ENCODE measurements at places on chromosomes 4 and X.

- DNase-seq, result no peak
Measured at GRCh38 chr4:24642981-24643547, 58.7 kb upstream of the DHX15 start.

DNA sequence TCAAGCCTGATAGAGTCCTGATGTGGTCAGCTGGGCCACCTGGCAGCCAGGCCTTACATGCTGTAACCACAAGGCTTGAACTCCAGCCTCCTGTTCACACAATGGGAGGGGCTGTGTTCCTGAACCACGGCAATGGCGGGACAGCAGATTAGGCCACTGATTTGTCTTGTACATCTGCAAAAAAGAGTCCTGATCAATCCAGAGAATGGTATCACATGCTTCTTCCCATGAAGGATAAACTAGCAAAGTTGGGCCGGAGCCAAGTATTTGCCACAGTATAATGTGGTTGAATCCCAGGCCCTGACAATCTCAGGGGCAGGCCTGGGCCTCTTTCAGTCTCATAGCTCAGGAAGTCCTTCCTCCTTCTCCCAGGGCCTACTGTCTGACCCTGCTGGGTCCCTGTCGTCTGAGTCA is 2182.5 kb upstream of the AGA start:
- DNase-seq, result peak; percentile 31

DNA sequence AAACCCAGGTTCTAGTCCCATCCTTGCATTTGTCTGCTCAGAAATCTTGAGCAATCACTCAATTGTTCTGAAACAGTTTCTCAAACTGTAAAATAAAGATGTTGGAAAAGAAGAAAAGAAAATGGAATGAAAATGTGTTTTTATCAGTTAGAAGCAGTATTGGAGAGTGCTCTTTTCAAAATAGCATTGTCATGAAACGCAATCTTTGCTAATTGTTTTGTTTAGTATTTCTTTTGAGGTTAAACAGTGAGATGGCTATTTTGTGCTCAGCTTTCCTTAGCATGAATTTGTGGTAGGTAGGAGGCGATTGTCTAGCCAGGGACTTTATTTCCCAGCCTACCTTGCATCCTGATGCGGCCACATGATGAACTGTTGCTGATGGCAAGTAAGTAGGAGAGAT is 10.6 kb upstream of the HPF1 start:
- DNase-seq, result no peak

DNA sequence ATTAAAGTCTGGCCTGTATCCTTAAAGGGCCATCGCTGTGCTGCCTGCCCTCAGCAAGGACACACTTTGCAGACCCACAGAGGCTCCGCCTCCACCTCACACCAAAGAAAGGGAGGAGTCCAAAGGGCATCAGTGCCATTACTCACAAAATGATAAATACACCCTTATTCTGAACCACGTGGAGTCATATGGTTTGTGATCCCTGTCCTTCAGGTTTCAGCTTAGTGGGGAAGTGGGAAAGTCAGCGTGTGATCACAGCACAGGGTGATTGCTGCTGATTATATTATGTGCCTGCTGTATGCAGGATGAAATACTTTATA is 35.9 kb upstream of the MSANTD1 start:
- DNase-seq, result no peak

GRCh38 chr4:187826725-187827124 is 168.8 kb upstream of the ZFP42 start:
- DNase-seq, result no peak

DNA sequence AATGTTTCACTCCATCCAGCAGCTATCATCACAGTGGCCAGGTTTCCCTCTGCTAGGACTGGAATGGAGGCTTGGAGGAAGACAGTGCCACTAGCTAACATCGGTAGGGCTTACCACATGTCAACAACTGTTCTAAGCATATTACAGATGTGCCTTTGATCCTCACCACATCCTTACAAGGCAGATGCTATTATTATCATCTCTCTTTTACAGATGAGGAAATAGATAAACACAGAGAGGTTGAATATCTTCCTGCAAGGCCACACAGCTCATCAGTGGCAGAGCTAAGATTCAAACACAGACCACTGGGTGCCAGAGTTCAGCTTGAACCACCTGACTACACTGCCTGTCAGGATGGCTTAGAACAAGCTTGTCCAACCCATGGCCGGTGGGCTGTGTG is 47.4 kb downstream of the MAMLD1 start:
- no peak for DNase-seq

DNA sequence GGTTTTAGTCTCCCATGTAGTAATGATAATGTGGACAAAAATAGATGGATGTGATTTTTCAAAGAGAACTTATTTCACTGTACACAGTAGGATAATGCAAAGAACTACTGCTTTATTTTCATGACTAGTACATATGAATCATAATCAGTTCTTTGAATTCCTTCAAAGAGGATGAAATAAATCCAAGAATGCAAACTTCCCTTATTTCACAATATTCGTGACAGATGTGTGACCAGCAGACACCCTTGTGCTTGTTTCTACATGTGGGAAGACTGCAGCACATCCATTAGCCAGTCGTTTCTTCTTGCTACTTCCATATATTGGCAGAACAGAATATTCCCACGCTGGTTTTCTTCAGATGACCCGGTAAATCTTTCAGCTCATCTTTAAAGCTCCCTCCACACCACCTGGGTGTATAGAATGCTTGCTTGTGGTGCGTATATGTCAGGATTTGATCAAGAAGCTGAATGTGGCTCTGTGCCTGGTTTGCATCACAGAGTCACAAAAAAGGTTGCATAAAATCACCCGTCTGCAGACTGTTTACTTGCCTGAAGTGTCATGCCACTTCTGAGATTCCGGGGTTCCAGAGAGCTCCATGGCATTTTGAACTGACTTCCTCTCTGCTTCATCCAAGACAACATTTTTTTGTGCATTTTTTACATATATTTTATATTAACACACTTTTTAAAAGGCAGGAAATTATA is 47.7 kb upstream of the FAT4 start:
- DNase-seq, result no peak

DNA sequence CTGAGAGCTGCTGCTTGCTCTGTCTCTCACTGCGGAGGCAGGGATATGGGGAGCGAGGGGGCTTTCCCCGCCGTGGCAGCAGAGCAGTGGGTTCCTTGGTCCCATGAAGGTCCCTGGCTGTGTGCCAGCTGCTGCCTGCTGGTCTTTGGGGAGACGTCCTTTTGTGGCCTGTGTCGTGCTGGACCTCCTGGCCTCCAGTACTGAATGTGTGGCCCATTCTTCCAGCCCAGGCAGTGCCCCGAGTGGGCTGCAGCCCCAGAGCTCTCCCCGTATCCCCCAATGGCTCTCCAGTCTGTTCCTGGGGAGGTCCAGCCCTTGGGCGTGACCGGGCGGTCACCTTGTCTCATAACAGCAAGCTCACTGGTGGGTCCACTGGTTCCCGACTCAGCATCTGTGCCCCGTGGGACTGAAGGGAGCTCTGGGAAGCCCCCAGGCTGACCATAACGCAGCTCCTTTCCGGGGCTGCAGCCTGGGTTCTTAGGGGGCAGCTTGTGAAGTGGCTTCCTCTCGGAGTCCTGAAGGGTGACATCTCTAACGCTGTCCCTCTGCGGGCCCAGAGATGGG is 115.6 kb downstream of the SMIM20 start:
- no peak for DNase-seq

- DNase-seq, result no peak
Measured at GRCh38 chr4:64967286-64967685, 558.0 kb upstream of the TECRL start.

DNA sequence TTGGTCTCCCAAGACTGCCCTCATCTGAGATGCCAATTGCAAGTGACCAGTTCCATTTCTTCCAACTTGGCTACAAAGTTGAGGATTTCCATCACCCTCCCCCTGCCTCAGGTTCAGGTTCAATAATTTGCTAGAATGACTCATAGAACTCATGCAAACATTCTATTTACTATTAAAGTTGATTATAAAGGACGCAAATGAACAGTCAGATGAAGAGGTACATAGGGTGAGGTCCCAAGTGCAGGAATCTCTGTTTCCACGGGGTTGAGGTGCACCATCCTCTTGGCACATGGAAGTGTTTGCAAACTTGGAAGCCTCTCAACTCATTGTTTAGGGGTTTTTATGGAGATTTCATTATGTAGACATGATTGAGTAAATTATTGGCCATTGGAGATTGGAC is 41.0 kb downstream of the FGFBP1 start:
- DNase-seq, result no peak

DNA sequence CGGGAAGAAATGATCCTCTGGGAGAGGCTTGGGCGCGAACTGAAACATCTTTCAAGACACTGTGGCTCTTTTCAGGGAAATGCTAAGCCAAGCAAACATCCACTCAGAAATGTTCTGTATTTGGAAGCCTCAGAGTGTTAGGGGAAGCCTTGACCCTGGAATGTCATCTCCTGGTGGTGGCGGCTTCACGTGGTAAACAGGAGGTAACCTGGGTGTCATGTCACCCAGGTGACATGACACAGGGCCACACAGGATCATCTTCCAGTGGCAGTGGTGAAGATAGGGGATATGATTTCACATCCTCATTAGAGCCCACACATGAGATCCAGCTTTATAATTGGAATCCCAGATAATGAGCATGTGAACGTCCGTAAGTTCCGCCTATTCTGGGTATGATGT is 140.0 kb downstream of the TBL1X start:
- no peak for DNase-seq

DNA sequence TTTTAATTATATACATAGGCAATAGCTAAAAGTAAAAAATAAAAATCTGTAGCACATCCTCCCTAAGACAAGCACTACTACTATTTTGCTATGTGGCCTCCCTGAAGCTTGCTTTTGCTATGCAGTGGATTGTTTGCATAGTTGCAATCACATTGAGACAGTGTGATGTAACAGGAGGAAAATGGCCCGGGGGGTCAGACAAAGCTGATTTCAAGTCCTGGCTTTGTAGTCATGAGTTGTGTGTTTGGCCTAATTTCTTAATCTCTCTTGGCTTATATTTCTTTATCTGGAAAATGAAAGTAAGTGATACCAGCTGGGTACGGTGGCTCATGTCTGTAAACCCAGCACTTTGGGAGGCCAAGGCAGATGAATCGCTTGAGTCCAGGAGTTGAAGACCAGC is 166.6 kb downstream of the LHFPL1 start:
- no peak for DNase-seq

- DNase-seq, result no peak
Measured at GRCh38 chr4:151429957-151430570, 21.1 kb downstream of the FHIP1A start.

GRCh38 chrX:129653971-129654651 is 645 bp downstream of the APLN start:
- DNase-seq, result no peak

- no peak for DNase-seq
Measured at GRCh38 chrX:25433307-25433706, 417.5 kb upstream of the ARX start.

DNA sequence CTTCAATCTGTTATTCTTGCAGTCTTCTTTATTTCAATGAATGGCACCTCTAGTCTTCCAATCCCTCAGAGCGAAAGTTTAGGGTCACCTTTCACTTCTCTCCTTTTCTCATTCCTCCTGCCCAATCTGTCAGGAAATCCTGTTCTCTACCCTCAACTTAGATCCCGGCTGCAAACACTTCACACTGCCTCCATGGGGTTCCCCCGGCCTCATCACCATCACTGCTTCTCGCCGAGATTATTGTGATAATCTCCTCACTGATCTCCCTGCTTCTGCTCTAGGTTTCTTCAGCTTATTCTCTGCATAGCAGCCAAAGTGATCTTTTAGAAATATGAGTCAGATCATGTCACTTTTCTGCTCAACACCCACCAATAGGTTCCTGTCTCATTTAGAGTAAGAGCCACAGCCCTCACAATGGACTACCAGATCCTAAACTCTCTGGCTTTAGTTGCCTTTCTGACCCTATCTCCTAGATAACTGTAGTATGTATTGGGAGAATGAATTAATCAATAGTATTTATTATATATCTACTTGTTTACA is 43.6 kb upstream of the TBC1D9 start:
- DNase-seq, result no peak

GRCh38 chr4:61182915-61183314 is 17.2 kb upstream of the ADGRL3 start:
- peak; percentile 61 for DNase-seq

GRCh38 chr4:168516841-168517240 is 20.0 kb downstream of the PALLD start:
- DNase-seq, result no peak

- DNase-seq, result no peak
Measured at GRCh38 chr4:53427366-53427765, 49.9 kb downstream of the FIP1L1 start.

DNA sequence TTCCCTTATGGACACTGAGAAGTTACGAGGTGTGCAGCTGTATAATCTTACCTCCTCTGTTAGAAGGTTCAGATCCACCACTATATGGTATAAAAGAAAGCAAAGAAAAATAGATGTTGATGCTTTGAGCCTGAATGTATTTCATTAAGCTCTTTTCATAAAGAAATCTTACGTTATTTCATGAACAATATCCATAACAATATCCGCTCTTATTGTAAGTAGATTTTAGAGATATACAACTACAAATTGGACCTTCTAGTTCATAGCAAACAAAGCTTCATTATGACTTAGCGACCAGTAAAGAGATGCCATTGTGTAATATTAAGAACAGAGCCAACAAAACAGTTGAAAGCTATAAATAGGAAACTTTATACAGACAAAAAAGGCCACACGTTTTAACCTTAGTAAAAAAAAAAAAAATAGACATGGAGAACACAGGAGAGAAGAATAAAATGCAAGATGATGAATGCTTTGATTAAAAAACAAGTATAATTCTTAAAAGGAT is 203.6 kb downstream of the PDGFC start:
- no peak for DNase-seq

DNA sequence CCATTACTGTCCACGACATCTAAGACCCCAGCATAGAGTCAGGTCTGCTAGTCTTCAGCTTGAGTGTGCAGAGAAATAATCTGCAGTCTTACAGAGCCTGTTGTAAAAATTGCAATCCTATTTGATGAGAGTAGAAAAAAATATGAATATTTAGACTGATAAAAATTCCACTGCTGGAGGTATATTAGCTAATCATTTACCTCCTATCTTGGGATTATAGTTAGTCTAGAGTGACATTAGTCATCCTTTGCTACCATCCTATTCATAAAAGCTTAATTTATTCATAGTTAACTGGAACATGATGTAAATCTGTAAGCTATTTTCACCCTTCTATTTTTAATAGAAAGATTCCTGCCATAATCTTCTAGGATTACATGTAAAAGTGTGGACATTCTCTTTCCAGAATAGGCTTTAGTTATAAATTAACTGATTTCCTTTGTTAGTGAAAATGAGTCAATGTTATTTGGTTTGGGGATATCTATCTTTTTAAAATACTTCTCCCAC is 26.7 kb downstream of the C4orf54 start:
- DNase-seq, result no peak

- no peak for DNase-seq
Measured at GRCh38 chr4:39106011-39106410, 44.0 kb downstream of the KLHL5 start.

- no peak for DNase-seq
Measured at GRCh38 chr4:152586668-152587067, 50.8 kb upstream of the FBXW7 start.

DNA sequence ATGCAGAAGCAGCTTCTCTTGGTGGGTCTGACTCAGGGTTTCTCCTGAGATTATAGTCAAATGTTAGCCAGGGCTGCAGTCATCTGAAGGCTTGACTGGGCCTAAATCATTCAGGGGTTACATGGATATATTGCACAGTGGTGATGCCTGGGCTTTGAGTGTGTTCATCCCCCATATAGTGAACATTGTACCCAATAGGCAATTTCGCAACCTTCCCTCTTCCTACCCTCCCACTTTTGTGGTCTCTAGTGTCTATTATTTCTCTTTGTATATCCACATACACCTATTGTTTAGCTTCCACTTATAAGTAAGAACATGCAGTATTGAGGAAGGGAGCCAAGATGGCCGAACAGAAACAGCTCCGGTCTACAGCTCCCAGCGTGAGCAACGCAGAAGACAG is 90.3 kb upstream of the CAMK2D start:
- no peak for DNase-seq
